ENCODE measurements at places on chromosomes 2 and 18. TPM values are rescaled to one million over a fixed set of nuclear protein-coding genes. Genes with fewer than 3 reads are reported as not detected.

BOD1L2 gene
- not detected for total RNA-seq

DNA sequence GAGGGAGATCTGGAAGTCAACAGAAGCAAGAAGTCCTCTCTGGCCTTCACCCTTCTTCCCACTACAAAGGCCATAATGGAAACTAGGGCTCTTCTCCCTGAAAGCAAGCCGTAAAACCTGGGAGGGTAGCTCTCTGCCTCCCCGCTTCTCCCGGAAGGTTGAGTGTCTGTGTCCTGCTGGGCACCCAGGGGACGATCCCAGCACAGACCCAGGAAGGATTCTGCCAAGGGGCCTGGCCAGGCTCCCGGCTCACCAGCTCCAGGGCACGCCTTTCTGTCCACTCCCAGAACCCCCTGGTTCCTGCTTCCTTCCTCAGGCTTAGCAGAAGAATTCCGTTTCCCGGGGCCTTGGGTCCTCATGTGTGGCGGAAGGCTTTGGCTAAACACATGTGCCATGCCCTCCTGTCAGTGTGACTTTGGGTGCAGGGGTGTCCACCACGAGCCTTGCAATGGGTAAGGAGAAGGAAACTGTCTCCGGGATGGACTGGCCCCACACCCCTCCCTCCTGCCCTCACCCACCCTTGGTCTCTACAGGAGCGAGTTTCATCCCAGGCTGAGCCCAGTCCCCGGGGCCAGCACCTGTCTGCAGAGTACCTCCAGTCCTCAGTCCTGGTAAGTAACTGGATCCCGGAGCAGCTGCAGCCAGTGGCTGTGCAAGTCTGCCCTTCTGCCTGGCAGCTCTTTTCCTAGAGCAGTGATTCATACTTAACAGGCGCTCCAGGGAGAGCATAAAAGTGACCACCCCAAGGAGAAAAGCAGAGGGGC lies 135.8 kb downstream of the TPO start:
- no peaks in the 10 kb centered on the region for H3K27me3 ChIP-seq
- no peaks in the 10 kb centered on the region for H3K36me3 ChIP-seq
- DNase-seq = no peak
- H3K27ac ChIP-seq = no peak overlapping the region

DNA sequence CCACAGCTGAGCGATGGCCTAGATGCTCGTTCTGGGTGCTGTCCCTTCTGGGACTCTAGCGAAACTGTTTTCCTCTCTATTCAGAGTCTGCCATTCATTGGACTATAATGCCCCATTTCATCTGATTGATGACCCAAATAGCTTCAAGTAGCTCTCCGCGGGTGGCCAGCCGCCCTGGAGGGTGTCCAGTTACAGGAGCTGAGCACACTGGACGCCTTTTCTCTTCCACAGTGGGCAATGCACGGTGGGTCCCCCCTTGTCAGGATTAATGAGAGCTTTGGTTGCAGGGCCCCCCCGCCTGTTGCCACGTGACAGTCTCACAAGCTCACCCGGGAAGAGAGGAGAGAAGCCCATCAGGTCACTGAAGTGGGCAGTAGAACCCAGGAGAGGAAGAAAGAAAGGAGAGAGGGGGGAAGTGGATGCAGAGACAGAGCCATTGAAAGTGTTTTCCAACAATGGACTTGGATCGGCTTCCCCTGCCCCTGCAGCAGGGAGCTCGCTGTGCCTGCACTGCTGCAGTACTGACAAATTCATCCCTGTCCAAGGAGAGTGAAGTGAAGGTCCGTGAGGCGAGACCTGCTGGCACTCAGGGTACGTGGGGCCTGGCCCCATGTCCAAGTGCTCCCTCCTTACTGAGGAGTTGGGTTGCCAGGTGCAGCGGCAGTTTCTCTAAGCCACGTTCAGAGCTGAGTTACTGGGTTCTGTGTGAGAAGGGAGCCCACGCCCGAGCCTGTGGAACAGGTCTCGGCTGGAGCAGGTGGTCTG lies 44.8 kb downstream of the DIPK1C start:
- H3K27me3 ChIP-seq = no peaks in the 10 kb centered on the region
- peaks cover 5% of the 10 kb centered on the region for H3K4me1 ChIP-seq
- no peak overlapping the region for H3K27ac ChIP-seq
- no peak for DNase-seq
- no peaks in the 10 kb centered on the region for H3K36me3 ChIP-seq

DNA sequence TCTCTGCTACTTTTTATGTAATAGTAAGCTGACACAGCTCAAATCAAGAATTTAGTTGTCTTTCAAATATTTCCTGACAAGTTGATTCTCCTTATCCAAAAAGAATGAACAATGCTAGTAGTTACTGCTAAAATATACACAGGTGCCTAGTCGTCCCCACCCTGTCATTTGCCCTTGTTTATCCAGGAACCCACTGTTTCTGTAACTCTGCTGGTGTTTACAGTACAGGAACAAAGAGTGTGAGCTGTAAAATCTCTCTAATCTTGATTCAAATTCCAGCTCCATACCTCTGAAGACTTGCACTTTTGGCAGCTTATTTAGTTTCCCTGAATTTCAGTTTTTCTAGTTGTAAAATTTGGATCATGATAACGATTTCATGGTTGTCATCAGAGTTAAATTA lies 21.1 kb upstream of the SCYGR2 start:
- no peak overlapping the region for H3K4me3 ChIP-seq
- H3K36me3 ChIP-seq = peaks cover 12% of the 10 kb centered on the region
- no peaks in the 10 kb centered on the region for H3K4me1 ChIP-seq
- no peak overlapping the region for H3K27ac ChIP-seq
- no peaks in the 10 kb centered on the region for H3K27me3 ChIP-seq

- no peak overlapping the region for H3K4me3 ChIP-seq
- H3K36me3 ChIP-seq = no peaks in the 10 kb centered on the region
- H3K27ac ChIP-seq = no peak overlapping the region
- no peaks in the 10 kb centered on the region for H3K4me1 ChIP-seq
Measured at GRCh38 chr18:26978812-26979341, 113.4 kb upstream of the AQP4 start.

DNA sequence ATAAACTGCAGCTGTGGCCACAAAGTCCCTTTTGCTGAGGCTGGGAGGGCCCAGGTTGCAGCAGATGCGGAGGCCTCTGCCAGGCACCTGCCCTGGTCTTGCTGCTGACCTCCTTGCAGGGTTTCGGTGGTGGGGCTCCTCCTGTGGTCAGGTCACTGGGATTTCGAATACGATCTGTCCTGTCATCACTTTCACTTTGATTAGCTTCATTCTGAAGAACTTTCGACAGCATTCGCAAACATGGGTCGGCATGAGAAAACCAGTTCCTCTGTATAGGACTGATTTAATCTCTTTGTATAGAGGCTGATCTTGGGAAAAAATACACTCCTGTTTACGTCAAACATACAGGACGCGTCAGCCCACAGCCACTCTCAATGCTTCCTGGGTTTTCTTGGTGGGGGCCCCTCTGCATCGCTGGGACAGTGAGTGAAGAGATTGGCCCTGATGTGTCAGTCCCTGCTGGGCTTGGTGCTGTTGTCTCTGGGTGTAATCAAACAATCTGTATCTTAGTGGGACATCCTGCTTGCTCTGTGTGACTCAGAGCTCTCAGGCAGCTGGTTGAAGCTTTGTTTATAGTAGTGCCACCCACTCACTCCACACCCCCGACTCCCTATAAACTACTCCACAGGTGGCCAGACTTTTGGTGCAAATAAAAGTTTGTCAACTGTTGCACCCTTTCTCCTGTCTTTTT lies 209.4 kb upstream of the CXCR4 start:
- H3K27ac ChIP-seq = no peak overlapping the region
- no peak overlapping the region for H3K4me3 ChIP-seq
- no peaks in the 10 kb centered on the region for H3K27me3 ChIP-seq
- no peak for DNase-seq
